NCI-H1048 (cell line): ENCODE measurements at places on chromosomes 11 and 22.

- no peak for DNase-seq
Observed at GRCh38 chr11:121191818-121192217, 90.8 kb downstream of the TECTA start.

DNA sequence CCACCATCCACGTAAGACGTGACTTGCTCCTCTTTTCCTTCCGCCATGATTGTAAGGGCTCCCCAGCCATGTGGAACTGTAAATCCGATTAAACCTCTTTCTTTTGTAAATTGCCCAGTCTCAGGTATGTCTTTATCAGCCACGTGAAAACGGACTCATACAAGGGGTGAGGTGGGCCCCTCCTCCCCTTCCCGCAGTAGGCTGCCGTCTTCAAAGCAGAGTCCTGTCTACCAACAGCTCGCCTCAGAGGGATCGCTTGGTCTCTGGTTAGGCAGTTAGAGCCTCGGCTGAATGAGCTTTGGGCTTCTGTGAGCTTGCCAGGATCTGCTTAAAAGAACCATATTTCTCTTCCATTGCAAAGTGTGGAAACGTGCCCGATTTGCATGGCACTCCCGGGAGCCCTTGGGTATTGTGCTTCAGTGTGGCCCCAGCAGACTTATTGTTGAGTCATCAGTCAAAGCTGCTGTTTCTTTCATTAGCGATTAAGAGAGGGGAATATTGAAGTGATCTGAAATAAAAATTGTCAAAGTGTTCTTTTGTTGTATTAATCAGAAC lies 338.3 kb downstream of the TBC1D22A start:
- DNase-seq = no peak

DNA sequence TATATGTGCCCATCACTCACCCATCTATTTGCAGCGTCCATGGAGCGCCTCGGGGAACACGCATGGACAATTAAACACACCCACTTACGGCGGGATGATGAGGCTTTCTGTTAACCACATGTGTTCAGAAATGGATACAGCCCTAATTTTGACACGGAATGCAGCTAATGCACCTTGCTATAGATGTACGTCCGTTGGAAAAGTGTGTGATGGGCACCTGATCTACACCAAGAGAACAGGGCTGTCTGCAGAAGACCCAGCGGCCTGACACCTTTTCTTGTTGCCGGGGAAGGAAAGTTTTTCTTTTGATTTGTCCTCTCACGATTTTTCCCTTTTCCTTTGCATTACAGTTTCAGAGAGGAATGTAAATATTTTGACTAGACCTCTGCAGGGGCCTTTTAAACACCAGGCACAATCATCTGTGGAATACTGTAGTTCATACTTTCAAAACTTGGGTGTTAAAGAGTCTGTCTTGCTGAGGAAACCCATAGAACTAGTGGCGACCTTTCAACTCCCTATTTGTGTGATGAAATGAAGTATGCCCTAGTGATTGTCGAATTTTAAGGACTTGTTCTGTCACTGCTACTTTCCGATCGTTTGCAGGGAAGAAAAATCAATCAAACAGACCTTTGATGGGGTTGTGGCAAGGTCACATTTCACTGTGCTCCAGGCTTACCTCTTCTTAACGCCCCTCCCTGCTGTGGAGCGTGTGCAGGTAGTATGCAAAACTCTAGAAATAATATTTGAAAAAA lies 16.5 kb upstream of the PAX6 start:
- no peak for DNase-seq

- DNase-seq = no peak
Observed at GRCh38 chr11:1193326-1194230, 29.3 kb upstream of the MUC5B start.

- DNase-seq = no peak
Observed at GRCh38 chr22:49849161-49850020, 4.3 kb upstream of the ZBED4 start.

GRCh38 chr11:132809070-132809469 lies 723.2 kb downstream of the OPCML start:
- no peak for DNase-seq

DNA sequence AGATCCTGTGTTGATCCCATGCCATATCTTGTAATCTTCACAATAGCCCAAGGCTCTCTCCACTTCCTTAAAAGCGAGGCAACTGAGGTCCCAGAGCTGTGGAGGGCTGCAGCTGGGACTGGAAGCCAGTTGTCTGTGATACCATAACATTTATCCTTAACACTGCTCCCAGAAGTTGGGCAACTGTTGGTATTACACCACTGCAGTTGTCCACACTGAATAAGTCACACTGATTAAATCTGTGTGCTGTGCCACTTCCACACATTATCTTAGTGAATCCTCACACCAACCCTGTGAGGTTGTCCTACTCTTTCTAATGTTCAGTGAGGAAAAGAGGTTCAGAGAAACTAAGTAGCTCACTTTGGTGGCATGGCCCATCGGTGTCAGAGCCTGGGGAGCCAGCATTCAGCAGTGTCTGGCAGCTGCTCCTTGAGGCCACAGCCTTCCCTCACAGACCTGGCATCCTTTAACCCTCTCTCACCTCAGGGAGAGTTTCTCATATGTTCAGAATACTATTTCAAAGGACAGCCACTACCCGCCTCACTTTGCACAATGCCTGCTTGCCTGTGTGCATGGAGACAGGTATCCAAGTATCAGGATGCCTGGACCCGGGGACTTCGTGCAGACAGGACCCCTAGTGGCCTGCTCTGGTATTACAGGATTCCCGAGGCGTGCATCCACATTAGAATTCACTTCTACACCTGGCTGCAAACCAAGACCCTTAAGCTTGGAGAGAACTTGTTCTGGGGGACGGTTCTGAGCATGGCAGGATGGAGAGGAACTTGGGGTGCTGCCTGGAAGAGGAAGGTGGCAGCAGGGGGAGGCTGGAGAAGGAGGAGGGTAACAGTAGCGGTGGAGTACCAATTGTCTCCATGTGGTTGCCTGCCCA lies 221.9 kb upstream of the TBCEL start:
- DNase-seq = peak; percentile 27

DNA sequence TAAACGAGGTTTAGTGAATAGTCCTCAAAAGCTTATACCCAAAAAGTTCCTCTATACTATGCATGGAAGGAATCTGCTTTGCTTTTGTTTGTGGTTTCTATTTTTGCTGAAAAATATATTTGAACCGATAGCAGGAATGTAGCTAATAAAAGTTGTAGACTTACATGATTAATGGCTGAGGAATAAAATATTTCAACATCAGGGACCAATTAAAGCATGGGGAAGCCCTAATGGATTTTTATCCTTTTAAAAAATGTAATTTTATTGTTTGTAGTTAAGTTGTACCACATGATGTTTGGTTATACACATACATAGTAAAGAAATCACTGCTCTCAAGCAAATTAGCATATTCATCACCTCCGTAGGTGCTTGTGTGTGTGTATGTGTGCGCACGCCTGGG lies 295.3 kb upstream of the CNTN5 start:
- DNase-seq = no peak

DNA sequence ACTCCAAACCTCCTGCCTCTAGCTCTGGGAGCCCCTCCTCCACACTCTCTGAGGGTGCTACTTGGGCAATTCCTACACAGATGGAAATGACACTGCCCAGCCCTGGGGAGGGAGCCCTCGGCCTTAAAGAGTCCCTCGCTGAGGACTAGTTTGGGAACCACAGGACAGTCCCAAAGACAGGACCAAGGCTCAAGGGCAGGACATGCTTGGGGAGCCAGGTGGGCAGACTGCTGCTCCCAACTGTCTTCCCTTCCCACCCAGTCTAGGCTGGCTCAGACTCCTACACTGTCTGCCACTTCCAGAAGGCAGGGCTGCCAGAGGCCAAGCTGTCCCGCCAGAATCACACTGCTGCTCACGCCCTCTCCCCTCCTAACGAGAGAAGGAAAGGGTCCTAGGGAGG lies 9.8 kb downstream of the ARRB1 start:
- DNase-seq = no peak

GRCh38 chr11:126416542-126417090 lies 61.1 kb downstream of the ST3GAL4 start:
- DNase-seq = peak; percentile 71

DNA sequence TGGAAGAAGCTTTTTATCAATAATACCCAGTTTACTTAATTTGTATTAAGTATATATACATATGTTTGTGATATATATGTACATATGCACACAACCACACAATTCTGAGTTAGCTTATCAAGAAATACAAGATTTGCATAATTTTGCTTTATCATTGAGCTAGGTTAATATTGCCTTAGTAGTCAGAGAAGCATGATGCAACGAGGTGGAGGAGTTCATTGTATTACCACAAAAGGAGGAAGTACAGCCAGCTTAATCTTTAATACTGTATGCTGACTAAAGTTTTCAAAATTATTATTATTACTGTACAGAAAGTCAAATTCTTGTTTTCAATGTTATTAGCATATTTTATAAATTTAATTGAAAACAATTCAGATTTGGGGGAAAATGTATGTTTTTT lies 278.4 kb upstream of the PDGFD start:
- no peak for DNase-seq

- DNase-seq = no peak
Observed at GRCh38 chr22:27588268-27588667, 213.3 kb downstream of the MN1 start.

GRCh38 chr11:61332281-61332796 lies 566 bp downstream of the DDB1 start:
- DNase-seq = no peak

DNA sequence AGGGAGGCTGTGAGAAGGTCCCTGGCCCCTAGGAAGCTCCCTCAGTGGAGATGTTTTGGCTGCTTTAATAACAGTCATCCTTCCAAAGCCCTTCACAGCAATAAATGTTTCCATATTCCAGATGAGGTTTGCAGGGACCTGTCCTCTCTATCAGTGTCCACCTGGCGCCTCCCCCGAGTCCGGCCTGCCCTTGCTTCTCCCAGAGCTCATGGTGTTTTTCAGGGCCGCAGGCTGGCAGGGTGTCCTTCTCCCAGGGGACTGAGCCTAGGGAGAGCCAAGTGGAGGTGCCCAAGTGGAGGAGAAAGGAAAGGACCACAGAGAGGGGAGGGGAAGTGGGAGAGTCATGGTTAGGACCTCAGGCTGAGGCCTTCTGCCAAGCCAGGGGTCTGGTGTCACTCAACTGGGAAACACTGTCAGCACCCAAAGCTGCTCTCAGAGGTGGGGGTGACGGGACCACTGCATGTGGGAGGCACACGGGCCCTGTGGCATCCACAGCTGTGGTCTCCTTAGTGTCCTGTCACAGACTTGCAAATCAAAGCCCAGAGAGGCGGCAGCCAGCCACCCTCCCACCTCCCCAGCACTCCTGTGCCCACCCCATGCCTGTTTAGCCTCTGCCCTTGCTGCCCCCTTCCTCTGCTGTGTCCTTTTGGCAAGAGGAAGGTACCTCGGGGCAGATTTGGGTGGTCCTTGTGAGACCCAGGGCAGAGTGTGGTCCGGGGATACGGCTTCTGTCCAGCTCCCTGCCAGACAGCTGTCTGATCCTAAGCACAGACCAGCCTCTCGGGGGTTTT lies 6.4 kb downstream of the DERL3 start:
- no peak for DNase-seq

GRCh38 chr22:19406846-19407245 lies 24.7 kb downstream of the HIRA start:
- DNase-seq = no peak

DNA sequence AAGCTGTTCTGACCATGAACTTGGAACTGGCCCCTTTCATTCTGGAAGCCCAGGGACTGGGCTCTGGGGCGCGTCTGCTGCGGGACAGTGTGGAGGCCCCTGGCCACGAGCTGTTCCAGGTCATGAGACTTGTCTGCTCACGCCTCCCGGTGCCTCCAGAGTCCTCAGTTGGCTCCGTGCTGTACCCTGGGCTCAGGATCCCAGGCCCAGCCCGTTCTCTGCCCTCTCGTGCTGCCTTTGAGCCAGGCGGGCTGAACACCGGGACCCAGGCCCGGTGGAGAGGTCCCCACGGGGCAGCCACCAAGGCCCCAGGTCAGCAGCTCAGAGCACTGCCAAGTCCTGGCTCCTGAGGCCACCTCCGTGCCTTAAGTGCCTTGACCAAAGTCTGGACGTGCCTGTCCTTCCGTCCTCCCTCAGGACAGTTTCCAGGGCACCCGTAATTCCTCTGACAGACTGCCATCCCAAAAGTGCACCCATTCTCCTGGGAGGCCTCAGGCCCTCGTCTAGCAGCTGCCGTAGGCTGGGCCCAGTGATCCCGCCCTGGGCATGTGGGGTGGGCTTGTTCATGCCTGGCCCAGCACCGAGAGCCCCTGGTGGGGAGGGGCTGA lies 36.3 kb upstream of the PPARA start:
- DNase-seq = no peak

- DNase-seq = no peak
Observed at GRCh38 chr11:69868006-69868810, 49.0 kb upstream of the FGF3 start.

DNA sequence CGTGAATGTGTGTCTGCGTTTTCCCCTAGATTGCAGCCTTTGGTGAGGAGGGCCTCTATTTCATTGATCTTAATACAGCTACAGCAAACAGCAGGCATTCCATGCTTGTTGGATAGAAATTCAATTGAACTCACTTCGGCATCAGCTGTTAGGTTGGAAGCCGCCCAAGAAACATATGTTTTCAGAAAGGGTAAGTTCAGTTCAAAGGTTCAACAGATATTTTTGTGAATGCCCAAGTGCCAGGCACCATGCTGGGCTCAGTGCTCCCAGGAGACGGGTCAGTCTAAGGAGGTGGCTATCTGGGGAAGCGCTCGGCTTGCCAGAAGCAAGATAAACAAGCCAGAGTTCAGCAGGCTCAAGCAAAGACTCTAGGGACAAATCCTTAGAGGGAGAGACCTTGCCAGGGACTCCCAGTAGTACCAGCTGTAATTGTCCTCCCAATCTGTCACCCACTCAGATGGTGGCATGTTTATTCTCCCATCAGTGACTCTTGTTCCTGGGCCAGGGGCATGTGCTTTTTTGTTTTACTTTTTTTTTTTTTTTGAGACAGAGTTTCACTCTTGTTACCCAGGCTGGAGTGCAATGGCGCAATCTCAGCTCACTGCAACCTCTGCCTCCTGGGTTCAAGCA lies 64.5 kb upstream of the LARGE1 start:
- no peak for DNase-seq

DNA sequence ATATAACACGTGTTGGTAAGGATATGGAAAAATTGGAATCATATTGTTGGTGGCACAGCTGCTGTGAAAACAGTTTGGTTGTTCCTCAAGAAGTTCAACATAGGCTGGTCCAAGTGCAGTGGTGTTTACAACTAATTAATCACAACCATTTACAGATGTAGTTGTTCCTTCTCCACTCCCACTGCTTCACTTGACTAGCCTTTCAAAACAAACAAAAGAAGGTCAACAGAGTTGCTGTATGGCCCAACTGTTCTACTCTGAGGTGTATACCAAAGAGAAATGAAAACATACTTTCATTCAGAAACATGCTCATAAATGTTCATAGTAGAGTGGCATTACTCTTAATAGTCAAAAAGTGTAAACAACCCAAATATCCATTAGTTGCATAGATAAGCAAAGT lies 36.6 kb upstream of the ACAT1 start:
- no peak for DNase-seq
